Hematopoietic multipotent progenitor cell (in vitro differentiated cells): ENCODE measurements at places on chromosomes 5 and 9.
A peak's percentile ranks its signal among the peaks of the same experiment; 100 is the strongest.

DNA sequence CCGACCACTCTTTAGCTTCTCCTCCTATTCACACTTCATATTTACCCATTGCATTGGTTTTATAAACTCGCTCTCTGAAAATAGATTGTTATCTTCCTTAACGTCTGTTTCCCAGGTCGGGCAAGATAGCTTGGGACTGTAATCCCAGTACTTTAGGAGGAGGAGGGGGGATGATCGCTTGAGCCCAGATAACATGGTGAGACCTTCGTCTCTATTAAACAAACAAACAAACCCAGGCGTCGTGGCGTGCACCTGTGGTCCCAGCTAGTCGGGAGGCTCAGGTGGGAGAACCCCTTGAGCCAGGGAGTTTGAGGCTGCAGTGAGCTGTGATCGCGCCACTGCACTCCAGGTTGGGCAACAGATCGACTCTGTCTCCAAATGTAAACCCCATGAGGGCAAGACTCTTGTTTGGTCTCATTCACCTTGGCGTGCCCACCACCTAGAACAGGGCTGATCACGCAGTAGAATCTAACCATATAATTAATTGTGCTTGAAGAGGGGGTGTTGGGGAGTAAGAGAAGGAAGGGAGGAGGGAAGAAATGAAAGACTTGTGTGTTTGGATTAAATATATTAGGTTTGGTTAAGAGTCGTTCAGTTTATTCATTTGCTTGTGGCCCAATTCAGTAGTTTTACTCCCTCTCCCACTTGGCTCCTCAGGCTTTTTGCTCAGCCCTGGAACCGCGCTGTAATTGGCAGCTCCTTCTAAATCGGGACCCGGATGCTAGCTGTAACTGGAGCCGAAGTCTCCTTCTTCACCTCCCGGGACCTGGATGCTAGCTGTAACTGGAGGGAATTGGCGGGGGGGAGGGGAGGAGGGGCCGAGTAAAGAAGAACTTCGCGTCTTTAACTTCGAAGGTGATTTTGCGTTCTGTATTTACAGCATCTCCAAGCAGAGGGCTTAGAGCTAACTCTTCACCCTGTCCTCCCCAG is 24.9 kb downstream of the CDKN2A start:
- DNase-seq, result no peak

DNA sequence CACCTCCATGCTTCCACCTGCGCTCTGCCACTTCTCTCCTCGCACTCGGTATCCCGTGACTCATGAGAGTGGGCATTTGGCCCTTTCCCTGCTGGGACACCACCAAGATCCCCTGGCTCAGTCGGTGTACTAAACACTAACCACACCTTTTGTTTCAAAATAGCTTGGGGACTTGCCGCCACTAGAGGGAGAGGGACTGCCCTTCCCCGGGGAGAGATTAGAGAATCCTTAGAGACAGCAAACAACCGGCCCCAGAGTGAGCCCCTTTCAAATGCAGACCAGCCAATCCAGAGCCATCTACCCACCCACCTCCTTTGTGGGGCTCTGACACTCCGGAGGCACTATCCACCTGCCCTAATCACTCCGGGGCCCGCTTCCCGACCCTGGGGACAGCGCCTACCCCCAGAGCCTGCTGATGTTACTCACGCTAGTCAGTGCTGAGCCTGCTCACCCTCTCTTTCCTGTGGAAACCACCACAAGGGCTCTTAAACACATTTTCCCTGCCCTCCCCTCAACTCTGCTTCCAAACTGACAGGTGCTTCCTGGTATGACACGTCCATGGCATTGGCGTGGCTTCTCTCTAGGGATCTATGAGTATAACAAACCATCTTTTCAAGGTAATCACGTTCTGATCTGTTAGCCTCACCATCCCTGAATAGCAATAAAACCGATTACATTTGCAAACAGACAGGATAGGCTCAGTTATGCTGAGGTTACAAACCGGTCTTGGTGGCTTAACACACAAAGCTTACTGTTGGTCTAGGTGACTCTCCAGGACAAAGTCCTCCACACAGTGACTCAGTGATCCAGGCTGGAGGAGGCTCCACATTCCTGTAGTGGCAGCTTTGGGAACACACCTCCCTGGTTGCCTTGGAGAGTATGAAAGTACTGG is 180.1 kb upstream of the MVB12B start:
- peak; percentile 90 for DNase-seq

GRCh38 chr9:91004992-91005391 is 203.4 kb downstream of the SYK start:
- no peak for DNase-seq

- no peak for DNase-seq
Observed at GRCh38 chr5:143923634-143924266, 111.8 kb downstream of the HMHB1 start.

DNA sequence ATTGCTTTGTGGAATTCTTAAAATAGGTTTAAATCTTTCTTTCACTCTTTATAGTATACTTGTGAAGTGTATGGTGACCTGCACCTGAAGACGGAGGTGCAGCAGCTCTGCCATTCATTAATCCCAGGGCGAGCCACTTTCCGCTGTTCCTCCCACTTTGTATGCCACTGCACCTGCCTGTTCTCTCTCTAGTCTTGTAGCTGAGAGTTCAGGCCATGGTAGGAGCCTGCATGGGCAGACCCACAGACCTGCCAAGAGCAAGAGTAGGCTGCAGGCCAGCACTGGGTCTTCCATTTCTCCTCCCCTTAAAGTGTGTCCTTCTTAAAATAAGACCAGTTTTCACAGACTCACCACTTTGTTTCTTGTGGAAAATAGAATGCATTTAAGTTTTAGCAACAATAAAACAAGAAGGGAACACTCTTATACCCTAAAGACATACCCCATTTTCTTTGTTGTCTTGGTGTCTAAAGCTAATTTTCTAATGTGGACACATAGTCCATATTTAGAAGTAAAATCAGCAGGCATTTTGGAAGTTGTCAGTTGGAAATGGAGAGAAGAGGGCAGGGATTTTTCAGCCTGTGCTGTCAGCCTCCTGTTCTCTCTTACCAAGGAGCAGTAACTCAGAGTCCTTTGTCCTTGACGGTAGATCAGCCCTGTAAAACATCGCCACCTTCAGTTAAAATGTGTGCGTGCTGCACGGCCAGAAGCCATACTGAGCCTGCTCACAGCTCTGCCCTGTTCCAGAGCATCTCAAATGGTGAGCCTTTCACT is 103.2 kb downstream of the SNCAIP start:
- DNase-seq, result no peak

DNA sequence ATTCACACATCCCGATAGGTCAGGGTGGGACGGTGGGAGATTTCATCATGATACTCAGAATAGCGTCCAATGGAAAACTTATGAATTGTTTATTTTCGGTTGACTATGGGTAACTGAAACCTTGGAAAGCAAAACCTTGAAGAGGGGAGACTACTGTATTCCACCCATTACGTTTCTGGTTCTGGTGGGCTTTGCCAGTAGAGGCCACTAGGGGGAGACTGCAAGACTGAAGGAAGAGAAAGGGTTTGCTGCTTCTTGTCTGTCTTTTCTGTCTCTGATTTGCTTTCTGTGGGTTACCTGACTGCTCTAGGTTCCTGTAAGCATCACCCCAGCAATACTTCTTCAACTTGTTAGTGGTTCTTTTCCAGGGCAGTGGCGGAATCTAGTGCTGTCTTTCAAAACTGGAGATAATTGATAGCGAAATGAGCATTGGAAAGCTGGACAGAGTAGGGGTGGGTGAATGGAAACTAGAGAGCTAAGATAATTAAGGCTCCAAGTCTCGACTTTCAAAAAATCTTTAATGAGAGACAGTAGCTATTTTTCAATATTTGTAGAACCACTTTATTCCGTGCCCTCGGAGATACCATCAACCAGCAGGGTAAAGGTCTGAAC is 27.0 kb downstream of the GRIN3A start:
- no peak for DNase-seq
